Amygdala (tissue), 56 donors: ENCODE measurements at places on chromosomes 6 and 20.

DNA sequence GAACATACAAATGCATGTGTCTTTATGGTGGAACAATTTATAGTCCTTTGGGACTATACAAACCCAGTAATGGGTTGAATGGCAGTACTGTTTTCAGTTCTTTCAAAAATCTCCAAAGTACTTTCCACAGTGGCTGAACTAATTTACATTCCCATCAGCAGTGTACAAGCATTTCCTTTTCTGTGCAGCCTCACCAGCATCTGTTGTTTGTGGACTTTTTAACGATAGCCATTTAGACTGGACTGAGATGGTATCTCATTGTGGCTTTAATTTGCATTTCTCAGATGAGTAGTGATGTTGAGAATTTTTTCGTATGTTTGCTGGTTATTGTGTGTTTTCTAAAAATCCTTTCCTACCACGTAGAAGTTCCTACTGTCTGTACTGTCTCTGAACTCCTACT, 327.2 kb upstream of the ZFP64 start:
- no peak for DNase-seq

- no peak for DNase-seq
Measured at GRCh38 chr6:126307849-126308248, 32.1 kb upstream of the CENPW start.

GRCh38 chr20:50027611-50028105, 44.9 kb downstream of the SNAI1 start:
- peak; percentile 17 for DNase-seq

- DNase-seq = no peak
Measured at GRCh38 chr6:167559675-167560479, 235.0 kb downstream of the TTLL2 start.

DNA sequence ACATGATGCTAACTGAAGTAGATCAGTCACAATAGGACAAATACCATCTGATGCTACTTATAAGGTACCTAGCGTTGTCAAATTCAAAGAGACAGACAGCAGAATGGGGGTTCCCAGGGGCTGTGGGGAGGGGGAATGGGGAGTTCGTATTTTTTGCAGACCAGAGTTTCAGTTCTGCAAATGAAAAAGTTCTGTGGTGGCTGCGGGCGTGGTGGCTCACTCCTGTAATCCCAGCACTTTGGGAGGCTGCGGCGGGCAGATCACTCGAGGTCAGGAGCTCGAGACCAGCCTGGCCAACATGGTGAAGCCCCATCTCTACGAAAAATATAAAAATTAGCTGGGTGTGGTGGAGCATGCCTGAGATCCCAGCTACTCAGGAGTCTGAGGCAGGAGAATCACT, 68.1 kb downstream of the SLC22A23 start:
- no peak for DNase-seq

DNA sequence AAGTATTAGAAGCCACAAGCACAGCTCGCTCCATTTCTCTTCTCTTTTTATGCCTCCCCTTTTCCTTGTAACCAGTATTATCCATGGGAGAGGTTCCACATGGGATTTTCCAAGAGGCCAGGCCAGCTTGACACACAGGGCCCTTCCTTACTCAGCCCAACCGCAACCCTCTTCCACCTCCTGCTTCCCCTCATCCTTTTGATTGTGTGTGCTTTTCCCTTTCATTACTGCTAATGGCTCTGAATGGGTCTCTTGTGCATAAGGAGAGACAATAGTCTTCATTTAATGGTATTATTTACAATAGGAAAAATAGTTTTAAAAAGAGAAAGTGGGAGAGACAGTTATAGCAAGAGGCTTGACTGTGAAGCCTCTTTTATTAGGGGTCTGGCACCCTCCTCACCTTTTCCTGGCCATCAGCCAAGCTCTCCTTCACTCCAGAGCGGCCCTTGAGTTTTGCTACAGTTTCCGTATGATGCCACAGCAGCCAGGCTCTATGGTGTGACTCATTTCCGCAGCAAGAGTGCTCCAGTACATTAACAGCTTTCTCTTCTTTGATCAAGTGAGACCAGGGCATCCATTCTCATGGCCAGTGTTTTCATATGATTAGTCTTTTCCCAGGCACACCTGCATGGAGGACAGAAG, 579.5 kb downstream of the TFAP2B start:
- DNase-seq = no peak

GRCh38 chr6:160931378-160932310, 59.9 kb upstream of the MAP3K4 start:
- no peak for DNase-seq

DNA sequence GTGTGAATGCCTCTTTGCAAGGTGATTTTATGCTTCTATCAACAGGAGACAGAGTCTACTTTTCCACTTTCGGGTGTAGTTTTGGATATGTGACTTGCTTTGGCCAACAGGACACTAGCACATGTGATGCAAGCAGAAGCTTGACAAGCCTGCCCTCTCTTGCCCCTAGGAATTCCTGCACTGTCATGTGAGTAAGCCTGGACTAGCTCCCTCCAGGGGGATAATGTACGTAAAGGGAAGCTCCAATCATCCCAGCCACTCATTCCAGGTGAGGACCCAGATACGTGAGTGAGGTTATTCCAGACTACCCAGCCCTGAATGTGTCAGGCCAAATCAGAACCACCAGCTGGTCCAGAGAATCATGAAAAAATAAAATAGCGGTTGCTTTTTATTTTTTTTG, 33.3 kb downstream of the BEND3 start:
- DNase-seq = no peak

DNA sequence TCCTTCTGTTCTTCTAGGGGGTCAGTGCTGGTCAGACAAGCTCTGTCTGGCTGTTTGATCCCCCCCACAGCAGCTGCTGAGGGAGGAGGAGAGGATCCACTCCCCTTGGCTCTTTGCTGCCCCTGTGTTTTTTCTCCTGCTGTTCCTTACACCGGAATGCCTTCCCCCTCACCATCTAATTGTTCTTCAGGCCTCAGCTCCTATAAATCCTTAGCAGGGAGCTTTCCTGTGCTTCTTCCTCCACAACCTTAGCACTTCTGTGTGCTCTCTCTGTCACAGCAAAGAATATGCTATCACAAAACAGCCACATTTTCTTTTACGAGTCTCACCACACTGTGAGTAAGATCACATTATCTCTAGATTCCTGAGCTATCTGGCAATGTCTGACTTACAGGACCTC, 196.6 kb downstream of the OTOR start:
- DNase-seq = no peak

DNA sequence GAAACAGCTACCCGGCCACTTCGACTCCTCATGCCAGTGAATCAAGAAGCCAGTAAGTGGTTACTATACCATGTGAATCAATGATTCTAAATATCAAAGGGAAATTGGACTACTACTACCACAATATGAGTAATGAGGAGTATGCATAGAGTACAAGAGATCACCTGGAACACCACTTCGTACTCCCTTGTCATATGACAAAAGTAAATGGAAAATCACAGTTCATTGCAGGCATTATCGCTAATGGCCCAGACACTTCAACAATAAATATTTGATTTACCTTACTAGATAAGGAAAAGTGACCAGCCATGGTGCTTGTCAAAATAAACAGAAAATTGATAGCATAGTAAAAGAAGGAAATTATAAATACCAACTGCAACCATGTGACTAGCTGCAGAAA, 73.1 kb downstream of the BMP5 start:
- DNase-seq = no peak

- DNase-seq = no peak
Measured at GRCh38 chr20:10357974-10358373, 76.0 kb downstream of the MKKS start.

GRCh38 chr20:36854348-36855240, 21.3 kb upstream of the TLDC2 start:
- no peak for DNase-seq

GRCh38 chr20:55386686-55387085, 618.6 kb downstream of the CBLN4 start:
- no peak for DNase-seq

- DNase-seq = no peak
Measured at GRCh38 chr20:38725931-38726803, 1.9 kb downstream of the SLC32A1 start.

- DNase-seq = no peak
Measured at GRCh38 chr6:157597461-157598312, 216.7 kb downstream of the ZDHHC14 start.

- DNase-seq = no peak
Measured at GRCh38 chr6:123288649-123289048, 292.6 kb downstream of the CLVS2 start.

DNA sequence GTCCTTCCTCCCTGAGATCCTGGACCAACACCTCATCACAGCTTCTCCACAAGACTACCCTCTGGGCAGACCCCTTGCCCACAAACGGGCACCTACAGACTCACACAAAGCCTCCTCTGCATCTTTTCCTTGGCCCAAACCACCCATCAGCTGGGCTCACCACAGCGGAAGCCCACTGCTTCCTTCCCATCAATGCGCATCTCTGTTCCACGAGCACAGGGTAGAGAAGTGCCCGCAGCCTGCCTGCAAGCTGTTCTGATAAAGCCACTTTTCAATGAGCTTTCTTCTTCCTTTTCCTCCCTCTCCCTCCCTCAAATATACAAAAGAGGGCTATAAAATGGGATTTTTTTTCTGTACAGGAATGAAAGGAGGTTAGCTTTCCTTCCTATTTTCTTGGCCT, 111.2 kb downstream of the NFATC2 start:
- DNase-seq = no peak

DNA sequence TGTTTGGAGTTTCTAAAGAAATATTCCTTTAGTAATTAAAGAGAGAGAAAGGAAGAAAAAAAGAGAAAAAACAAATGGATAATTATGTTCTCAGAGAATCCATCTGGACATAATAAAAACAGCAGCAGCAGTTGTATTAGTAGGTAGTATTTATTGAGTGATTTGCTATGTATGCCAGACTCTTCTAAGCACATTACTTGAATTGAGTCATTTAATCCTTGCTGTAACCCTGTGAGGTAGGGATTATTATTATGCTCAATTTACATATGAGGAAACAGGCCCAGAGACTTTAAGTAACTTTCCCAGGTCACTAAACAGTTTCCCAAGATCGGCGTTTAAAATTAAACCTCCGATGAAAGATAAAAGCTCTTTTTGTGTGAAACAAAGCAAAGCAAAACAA, 238.8 kb downstream of the TSHZ2 start:
- DNase-seq = no peak
